Prostate gland (tissue), 2 donors: ENCODE measurements at places on chromosomes 2 and 18.

DNA sequence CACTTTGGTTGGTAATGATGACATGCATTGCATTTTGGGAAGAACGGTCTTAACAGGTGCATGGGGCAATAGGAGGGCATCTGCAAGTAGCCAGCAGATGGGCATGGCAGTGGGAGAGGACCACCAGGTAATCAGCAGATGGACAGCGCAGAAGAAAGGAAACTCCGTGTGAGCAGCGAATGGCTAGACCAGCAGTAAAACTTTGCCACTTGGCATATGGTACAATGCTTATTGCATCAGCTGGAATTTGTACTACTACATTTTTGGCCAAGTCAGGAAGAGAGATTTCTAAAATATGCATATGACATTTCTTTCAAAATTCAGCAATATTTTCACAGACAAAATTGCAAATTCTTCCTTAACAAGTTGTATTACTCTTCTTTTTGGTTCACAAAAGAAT, 768.5 kb downstream of the LRP1B start:
- no peak for DNase-seq

DNA sequence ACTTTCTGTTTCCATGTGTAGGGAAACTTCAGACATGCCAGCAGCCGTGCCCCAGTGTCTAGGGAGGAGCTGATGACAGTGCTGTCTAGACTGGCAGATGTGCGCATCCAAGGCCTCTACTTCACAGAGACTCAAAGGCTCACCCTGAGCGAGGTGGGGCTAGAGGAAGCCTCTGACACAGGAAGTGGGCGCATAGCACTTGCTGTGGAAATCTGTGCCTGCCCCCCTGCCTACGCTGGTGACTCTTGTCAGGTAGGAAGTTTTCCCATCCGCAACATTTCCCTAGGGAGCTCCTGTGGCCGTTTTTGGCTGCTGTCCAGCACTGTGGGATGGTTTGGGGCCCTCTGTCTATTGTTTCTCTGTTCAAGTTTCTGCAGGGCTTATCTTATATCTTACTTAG, 143.1 kb upstream of the TTC39C start:
- no peak for DNase-seq

- no peak for DNase-seq
Measured at GRCh38 chr18:50114448-50114847, 80.5 kb downstream of the MYO5B start.

GRCh38 chr2:118554616-118555015, 292.8 kb downstream of the EN1 start:
- no peak for DNase-seq

DNA sequence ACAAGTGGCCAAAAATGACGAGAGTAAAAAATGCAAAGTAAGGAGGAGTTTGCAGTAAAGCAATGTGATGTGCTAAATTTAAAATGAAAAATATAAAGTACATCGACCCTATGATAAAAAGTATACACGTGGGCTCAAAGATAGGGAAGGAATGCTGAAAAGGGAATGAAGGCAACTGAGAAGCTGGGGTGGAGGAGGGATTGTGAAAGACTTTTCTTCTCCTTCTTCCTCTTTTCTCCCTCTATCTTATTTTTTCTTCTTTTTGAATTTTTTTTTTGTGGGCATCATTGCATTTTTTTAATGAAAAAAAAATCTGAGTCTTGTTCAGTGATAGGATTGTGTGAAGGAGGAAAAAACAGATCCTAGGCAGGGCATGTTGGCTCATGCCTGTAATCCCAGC, 57.6 kb upstream of the STK17B start:
- no peak for DNase-seq

- no peak for DNase-seq
Measured at GRCh38 chr18:57128220-57128932, 18.5 kb upstream of the BOD1L2 start.
